Upper lobe of right lung (tissue), 1 donor: ENCODE measurements at places on chromosomes 4 and X. TPM values are rescaled to one million over a fixed set of nuclear protein-coding genes. Genes with fewer than 3 reads are reported as not detected.

ATOH1 gene
- not detected for total RNA-seq

RAPGEF2 gene
- total RNA-seq, result 61.3 TPM

DNA sequence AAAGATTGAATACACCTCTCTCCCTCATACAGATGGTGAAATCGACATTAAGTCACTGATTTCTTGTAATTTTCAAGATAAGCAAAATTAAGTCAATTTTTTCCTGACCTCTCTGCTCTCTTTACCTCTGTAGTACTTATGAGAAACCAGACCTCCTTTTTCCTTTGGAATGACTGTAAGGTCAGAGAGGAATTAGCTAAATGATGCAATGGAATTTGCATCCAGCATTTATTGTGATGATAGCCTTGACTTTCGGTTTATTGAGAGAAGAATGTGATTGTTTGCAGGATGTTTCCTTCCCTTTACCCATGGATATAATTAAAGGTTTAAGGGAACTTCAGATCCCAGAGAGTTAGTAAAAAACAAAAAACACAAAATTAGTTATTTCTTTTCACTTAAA is 22.4 kb downstream of the STK26 start:
- no peak for DNase-seq

DNA sequence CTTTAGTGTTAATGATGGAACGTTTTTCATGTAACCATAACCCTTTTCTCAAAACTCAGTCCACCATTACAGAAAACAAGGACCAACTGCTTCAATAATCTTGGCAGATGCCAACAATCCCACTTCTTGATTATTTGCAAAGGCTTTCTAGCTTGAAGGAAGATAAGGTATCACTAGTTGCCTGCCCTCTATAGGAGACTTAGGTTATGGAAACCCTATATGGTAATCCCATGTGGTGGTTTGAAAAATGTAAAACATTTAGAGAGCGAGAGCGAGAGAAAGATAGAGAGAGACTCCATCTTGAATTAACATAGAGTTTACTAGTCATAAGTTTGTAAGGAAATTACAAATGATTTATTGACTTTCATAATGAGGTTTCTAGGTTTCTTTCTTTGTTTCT is 1627.5 kb upstream of the TENM3 start:
- DNase-seq, result no peak

DNA sequence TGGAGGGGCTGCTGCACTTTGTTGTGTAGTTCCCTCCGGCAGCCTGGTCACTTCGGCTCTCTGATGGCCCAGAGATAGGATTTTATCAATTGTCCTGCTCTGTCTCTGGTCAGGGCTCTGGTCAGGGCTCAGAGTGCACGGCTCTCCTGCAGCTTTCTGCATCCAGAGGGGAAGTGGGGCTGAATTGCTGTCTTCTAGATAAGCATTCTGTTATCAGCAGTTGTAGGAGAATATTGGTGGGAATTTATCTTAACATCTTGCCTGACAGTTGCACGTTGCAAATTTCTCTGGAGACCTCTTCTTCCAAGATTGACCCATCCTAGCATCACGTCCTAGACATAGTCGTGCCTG is 62.8 kb downstream of the FAM193A start:
- DNase-seq, result peak; percentile 29

- no peak for DNase-seq
Observed at GRCh38 chr4:3464911-3465697, 2.0 kb downstream of the DOK7 start.

HTN1 gene
- total RNA-seq, result not detected

NDP gene
- total RNA-seq, result not detected

PCDH7 gene
- 8.0 TPM for total RNA-seq

- no peak for DNase-seq
Observed at GRCh38 chr4:98341309-98341708, 80.1 kb downstream of the RAP1GDS1 start.

DNA sequence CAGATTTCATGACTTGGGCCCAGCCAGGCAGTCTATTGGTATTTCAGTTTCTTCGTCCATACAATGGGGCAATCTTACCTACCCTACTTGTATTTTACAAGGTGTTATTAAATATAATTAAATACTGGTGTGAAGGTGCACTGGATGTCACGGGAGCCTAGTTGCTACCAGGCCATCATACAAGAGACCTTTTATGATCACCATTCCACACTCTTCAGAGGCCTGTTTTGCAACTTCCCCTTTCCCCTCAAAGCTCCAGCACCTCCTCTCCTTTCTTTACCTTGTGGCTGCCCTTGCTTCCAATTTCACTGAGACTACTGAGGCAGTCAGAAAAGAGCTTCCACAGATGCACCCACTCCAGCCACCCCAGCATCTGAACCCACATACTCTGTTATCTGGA is 93.8 kb upstream of the HELT start:
- DNase-seq, result no peak

- no peak for DNase-seq
Observed at GRCh38 chrX:45198706-45199105, 2.0 kb downstream of the DIPK2B start.

- no peak for DNase-seq
Observed at GRCh38 chr4:119536572-119537528, 91.8 kb downstream of the PDE5A start.

IL13RA1 gene
- 74.2 TPM for total RNA-seq

- DNase-seq, result no peak
Observed at GRCh38 chr4:26748811-26749210, 111.8 kb upstream of the STIM2 start.

DNA sequence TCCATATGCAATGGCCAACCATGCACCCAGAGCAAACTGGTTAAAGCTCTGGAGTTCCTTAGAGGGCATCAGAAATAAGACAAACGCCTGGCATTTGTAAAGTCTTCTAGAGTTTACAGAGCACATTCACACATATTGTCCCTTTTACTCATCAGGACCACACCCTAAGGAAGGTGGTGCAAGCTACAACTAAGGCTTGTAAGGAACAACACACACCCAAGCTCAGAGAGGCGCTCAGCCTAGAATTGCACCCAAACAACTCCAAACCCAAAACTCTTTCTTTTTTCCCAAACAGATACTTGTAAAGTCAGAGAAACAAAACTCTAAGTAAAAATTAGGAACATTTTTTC is 46.1 kb downstream of the SMPX start:
- no peak for DNase-seq

DNA sequence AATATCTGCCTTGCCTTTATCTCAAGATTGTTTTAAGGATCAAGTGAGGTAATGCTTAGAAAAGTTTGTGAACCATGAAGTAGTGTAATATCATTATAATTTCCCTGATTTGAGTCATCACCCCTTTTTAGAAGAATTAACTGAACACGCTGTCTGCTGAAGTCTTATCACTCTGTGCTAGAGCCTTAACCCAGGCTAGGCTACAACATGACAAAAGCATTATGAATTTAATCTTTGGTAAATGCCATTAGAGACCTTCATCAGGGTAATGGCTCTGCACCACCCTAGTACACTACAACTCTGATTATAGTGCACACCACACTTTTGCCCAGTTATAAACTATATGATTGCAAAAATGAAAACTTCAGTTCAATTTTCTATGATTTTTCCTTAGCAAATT is 118.3 kb downstream of the ADGRL3 start:
- DNase-seq, result no peak

DNA sequence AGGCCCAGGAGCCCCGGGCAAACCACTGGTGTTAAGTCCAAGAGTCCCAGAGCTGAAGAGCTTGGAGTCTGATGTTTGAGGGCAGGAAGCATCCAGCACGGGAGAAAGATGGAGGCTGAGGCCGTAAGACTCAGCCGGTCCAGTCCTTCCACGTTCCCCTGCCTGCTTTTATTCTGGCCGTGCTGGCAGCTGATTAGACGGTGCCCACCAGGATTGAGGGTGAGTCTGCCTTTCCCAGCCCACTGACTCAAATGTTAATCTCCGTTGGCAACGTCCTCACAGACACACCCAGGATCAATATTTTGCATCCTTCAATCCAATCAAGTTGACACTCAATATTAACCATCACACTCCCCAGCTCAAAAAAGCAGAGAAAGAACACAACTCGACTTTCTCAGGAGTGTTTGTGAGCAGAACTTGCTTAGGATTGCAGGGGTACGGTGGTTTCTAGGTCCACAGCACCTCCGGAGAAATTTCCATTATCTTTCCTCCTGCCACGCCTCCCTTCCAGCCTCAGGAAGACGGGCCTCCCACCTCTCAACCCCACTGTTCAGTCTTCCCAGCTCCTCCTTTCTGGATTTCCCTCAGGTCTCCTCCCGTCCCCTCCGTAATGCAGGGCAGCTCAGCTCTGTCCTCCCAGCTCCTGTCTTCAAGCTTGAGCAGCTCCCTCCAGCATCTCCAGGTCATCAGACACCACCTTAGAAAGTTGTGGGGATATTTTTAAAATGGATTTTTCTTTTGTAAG is 13.3 kb upstream of the TMEM271 start:
- no peak for DNase-seq

DNA sequence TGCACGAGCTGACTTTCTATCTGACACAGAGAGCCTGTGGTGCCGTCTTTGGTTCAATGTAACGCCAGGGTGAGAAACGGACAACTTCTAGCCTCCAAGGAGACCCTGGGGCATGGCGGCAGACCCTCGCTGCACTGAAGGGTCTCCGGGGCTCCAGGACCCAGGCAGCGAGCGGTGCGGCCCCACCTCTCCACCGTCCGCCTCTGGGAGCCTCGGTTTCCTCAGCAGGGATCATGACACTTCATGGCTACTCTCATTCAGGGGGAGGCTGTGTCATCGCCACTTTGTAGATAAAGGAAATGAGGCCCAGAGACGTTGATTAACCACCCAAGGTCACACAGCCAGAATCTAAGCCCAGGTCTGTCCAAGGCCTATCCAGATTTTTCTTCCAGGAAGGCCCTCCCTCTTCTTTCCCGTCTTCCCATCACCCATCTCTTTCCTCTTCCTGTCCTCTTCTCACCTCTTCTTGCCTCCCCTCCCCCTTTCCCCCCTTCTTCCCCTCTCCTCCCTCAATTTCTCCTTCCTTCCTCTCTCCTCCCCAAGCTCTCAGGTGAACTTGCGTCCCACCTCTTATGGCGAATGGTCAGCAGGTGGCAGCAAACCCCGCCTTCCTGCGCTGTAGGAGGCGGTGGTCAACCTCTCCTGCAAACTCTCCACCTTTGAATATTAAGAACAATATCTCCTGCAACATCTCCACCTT is 69.3 kb upstream of the HMX1 start:
- no peak for DNase-seq

DNA sequence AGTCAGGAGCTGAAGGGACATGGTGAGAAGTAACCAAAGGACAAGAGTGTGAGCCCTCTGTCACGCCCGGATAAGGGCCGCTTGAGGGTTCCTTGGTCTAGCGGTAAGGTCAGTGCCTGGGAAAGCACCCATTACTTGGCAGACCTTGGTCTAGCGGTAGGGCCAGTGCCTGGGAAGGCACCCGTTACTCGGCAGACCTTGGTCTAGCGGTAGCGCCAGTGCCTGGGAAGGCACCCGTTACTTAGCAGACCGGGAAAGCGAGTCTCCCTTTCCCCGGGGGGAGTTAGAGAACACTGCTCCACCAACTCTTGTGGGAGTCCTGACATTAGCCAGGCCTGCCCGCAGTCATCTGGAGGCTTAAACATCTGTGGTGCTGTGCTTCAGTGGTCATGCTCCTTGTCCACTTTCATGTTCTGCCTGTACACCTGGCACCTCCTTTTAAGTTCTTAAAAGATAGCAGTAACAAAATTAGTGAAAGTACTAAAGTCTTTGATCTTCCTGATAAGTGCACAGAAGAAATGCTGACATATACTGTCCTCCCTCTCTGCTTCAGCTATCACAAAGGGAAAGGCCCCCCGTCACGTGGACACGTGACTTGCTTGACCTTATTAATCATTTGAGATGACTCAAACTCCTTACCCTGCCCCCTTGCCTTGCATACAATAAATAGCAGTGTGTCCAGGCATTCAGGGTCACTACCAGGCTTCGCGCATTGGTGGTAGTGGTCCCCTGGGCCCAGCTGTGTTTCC is 9.3 kb upstream of the SEC24B start:
- no peak for DNase-seq

DNA sequence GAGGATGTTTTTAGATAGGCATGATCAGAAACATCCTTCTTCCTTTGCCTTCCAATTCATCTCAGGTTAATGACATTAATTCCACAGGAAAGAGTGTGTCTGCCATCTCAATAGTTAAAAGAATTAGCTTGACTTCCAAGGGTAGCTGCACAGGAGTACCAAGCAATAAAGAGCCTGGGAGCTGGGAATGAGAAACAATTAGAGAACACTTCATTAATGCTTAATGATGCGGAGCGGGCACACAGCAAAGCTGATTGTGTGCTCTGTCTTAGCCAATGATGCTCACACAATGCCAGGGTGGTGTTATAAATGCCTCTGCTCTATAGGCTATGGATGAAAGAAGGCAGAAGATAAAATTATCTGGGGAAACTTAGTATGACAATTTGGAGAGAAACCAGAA is 1052.5 kb upstream of the LCORL start:
- DNase-seq, result no peak

MAGEC2 gene
- not detected for total RNA-seq

ADH1A gene
- total RNA-seq, result 3.6 TPM

- no peak for DNase-seq
Observed at GRCh38 chr4:105236916-105237311, 90.2 kb downstream of the TET2 start.

GRCh38 chrX:150348365-150348764 is 14.8 kb upstream of the MAMLD1 start:
- DNase-seq, result no peak

- DNase-seq, result peak; percentile 87
Observed at GRCh38 chr4:17511509-17511949, 361 bp downstream of the QDPR start.

DNA sequence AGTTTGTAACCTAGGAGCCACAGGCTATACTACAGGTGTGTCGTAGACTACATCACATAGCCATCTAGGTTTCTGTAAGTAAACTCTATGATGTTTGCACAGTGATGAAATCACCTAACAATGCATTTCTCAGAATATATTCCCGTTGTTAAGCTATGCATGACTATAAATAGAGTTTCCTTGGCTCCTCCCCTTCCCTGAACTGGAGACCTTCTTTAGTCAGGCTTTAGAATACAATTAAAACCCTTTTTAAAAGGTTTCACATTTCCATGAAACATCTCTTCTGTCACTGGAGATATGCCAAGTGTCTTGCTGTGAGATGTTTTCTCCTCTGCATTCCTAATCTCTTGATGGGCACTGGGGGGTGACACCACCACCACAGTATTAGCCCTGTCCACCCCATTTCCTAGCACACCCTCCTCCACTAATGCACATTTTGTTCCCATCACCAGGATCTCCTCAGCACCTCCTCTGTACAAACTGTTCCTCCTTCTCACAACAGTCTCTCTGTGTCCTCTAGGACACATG is 334.6 kb upstream of the CPEB2 start:
- DNase-seq, result no peak

- DNase-seq, result no peak
Observed at GRCh38 chrX:3450881-3451570, 104.6 kb upstream of the MXRA5 start.

ADAM29 gene
- not detected for total RNA-seq

MTMR8 gene
- 1.9 TPM for total RNA-seq

DNA sequence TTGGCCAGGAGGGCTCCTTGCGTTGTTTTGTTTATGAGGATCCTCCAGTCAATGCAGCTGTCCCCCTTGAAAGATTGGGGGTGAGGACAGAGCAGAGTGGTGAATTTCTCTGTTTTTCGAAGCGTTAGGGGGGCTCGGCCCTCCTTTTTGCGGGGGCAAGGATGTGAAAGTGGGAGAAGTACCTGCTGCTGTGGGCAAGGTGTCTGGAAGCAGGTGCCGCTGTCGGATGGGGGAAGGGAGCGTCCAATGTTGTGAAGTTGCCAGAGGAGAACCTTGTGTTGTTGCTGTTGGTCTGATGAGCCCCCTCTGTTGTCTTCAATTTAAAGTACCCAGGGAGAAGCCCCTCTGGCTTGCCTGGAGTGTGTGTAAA is 613 bp downstream of the GLRB start:
- no peak for DNase-seq

GUCY1A1 gene
- 76.0 TPM for total RNA-seq

GRCh38 chrX:38974542-38974941 is 173.3 kb downstream of the MID1IP1 start:
- DNase-seq, result no peak
